ENCODE measurements at places on chromosomes 3 and 15.

- DNase-seq: no peak
These were observed 189.3 kb downstream of the NECTIN3 start for GRCh38 chr3:111260878-111261277.

GRCh38 chr3:120350401-120350941 is 1.3 kb upstream of the LRRC58 start:
- peak; percentile 14 for DNase-seq

DNA sequence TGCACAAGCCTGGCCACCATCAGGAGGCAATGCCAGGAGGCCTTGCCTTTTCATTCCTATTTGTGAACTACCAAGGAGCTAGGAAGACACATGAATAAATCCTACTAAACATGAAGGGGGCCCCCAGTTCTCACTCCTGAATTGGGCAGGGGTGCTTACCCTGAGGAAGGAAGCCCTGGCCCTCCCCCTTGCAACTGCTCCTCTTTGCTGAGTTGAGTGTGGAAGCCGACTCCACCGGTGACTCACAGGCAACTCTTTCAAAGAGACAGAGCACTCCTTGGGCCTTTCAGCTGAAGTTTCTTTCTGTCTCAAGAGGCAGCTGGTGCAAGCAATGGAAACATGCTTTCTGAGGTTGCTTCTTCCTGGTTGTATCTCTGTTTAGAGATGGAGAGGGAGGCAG is 1.7 kb downstream of the GABRG3 start:
- no peak for DNase-seq

DNA sequence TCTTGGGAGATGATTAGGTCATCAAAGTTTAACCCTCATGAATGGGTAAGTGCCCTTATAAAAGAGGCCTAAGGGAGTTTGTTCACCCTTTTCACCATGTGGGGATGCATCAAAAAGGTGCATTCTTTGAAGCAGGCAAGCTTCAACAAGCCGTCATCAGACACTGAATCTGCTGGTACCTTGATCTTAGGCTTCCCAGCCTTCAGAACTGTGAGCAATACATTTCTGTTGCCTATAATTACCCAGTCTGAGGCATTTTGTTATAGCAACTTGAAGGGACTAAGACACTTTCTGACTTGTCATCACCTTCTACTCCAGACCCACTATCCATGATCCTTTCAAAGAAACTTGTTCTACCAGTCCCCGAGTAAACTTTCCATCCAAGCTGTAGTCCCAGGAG is 44.6 kb upstream of the LRRC58 start:
- no peak for DNase-seq

DNA sequence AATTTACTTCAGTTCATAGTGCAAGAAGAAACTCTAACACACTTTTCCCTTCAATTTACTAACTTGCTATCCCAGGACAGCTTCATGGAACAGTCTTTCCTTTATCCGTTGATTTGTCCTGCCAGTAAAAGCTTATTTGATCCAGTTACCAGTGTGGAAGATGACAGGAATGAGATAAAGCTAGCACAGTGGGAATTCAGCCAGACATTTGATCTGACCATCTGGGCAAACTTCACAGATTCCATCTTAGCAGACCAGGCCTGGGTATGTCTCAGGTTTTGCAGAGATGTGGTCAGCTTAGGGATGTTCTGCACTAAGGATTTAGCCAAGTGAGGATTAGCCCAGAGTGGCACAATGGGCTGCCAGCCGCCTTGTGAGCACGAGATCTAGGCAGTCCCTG is 19.7 kb downstream of the CEMIP start:
- DNase-seq: no peak

GRCh38 chr3:65807225-65807624 is 231.5 kb downstream of the MAGI1 start:
- DNase-seq: no peak

- no peak for DNase-seq
These were observed 50.7 kb downstream of the ROPN1B start for GRCh38 chr3:126019683-126020082.

GRCh38 chr3:189249987-189250386 is 78.2 kb downstream of the TPRG1 start:
- no peak for DNase-seq

GRCh38 chr3:140011611-140012277 is 76.8 kb downstream of the CLSTN2 start:
- no peak for DNase-seq

- DNase-seq: no peak
These were observed 32.6 kb downstream of the ALS2CL start for GRCh38 chr3:46660543-46661523.

DNA sequence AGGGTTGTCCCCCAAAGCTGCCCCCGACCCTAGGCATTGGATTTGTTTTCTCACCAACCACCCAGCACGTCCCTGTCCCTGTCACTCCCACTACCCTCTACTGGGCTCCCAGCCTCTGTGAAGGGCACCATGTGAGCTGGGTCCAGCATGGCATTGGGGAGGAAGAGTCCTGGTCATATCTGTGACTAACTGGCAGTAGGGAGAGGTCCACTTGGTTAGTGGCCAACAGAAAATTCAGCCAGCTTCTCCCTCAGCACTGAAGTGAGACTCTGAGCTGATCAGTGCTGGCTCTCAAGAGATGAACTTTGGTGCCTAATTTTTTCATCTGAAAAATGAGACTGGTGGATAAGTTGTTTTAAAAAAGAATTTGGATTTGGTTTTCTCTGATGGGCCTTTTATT is 11.3 kb upstream of the KIF23 start:
- DNase-seq: no peak

GRCh38 chr15:65082303-65082953 is 5.9 kb downstream of the KBTBD13 start:
- no peak for DNase-seq

DNA sequence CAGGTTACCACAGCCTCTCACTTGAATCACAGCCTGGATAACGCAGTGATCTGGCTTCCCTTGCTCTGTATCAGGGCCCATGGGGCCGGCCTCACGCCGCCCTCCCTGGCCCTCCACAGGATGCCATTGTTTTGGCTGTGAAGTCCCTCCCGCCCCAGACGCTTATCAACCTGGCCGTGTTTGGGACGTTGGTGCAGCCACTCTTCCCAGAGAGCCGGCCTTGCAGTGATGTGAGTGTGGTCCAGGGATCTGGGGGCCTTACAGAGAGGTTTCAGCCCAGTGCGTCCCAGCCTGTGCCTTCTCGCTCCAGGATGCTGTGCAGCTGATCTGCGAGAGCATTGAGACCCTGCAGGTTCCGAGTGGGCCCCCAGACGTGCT is 6.6 kb downstream of the VWA5B2 start:
- DNase-seq: no peak

DNA sequence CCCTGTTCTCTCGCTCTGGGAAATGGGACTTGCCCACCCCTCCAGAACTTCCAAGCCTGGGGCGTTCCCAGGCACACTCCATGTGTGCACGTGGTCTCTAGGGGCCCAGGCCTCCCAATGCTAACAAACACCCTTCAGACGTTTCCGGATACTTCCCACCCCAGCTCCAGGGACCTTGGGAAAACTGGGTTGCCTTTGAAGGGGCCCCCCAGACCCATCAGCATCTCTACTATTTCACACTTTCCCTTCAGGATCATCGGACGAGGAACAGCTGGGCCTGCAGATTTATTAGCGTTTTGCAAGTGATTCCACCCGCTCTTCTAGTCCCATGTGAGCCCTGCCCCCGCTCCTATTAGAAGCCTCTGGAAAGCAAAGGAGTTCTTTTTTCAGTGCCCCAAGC is 63.2 kb downstream of the MAGEF1 start:
- DNase-seq: no peak

DNA sequence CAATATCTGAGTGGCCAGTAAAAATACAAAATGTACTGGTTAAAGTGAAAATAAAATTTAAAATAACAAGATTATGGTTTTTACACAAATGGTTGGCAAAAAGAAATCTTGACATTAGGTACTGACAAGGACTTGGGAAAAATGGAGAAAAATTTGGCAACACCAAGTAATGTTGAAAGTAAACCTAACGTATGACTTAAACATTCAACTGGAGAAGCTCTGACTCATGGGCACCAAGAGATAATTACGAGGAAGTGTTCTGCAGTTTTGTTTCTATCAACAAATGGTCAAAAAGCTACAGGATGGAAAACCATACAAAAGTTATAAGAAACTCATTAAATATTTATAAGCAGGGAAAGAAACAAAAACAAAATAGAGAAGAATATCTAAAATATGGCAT is 177.7 kb downstream of the ZNF385D start:
- DNase-seq: no peak

DNA sequence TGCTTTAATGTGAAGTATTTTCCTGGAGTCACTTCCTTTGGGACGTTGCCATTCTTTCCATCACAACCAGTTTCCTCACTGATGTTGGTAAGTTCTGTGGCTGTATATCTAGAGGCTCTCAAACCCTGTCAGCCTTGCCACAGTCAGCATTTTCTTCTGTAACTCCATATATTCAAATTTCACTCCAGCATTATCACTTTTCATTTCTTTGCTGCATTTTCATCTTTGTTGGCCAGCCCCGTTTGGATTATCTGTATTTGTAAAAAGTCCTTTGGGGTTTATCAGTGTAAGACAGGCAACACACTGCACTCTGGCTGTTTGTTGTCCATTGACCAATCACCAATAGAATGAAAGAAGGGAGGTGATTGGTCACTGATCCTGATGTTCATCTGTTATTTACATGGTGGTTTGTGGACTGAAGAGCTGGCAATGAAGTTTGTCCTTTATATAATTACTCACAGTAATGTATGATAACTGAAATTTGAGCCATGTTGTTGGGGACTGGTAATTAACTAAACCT is 20.3 kb downstream of the GMPS start:
- DNase-seq: no peak

GRCh38 chr3:160960568-160960967 is 144.6 kb downstream of the B3GALNT1 start:
- DNase-seq: no peak

GRCh38 chr15:98375513-98376340 is 272.6 kb upstream of the IGF1R start:
- no peak for DNase-seq

- DNase-seq: no peak
These were observed 70.7 kb upstream of the THBS1 start for GRCh38 chr15:39510001-39510701.

GRCh38 chr15:97479957-97480356 is 480.5 kb upstream of the ARRDC4 start:
- no peak for DNase-seq

DNA sequence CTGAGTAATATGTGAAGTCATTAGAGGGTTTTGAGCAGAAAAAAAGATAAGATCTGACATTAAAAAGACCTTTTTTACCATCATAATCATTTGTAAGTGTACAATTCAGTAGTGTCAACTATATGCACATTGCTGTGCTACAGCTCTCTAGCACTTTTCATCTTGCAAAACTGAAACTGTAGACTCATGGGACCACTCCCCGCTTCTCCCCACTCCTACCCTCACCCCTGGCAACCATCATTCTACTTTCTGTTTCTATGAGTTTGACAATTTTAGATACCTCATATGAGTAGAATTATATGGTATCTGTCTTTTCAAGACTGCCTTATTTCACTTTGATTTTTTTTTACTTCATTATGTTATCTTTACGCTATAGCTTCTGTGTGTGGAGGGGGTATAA is 112.8 kb downstream of the NSUN3 start:
- DNase-seq: no peak

DNA sequence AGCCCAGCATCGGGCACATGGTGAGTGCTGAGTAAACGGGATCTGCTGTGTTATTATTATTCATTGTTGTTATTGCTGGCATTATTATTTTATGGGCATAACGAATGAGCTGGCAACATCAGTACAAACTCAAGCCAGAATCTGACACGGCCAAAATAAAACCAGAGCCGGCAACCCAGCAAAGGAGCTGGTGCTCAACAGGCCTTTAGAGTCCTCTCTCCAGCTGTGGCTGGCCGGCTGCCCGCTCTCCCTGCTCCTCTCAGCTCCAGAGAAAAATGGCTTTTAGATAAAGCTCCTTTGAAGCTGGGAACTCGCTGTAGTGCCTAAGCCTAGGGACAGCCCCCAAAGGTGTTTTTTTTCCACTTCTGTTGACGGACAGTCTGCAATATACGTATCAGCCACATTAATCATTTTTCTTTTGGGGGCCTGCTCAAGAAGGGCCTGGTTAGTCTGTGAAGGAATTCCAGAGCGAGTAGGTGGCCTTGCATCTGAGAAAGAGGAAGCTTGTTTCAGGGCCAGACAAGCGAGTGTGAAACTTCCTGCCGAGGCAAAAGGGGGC is 193.9 kb upstream of the UBE2E1 start:
- DNase-seq: peak; percentile 33

GRCh38 chr15:51341366-51342226 is at the start of gene GLDN:
Gene GLDN, plus strand, starts transcription at chr15:51341655. Its CDS starts 30 bp downstream, at chr15:51341685.
- DNase-seq: peak; percentile 25

- DNase-seq: no peak
These were observed 6.1 kb downstream of the GRAMD1C start for GRCh38 chr3:113844622-113845222.

DNA sequence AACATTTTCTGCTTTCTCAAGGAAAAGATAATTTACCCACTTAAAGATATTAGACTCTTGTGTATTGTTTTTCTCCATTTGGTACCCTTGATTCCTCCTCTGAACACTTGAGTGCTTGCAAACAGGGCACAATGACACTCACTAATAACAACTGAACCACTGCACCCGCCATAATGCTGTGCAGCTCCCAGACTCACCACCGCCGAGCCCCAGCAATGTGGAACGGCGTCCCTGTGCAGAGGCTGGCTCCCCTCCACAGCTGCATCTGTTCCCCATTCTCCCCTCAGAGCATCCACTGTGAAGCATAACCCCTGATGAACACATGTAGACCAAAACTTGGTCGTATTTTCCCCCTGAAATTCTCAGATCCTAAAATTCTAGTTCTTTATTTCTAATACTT is 276.2 kb upstream of the PLSCR5 start:
- DNase-seq: no peak

GRCh38 chr15:77838595-77838994 is 205.9 kb upstream of the LINGO1 start:
- DNase-seq: no peak

- DNase-seq: no peak
These were observed 271.9 kb downstream of the SUCLG2 start for GRCh38 chr3:67382536-67382935.

GRCh38 chr15:50906954-50907600 is 1.4 kb upstream of the AP4E1 start:
- DNase-seq: no peak

- DNase-seq: no peak
These were observed 12.1 kb downstream of the PLCL2 start for GRCh38 chr3:16896820-16897219.
